ENCODE measurements at places on chromosomes 2 and 18.

GRCh38 chr2:127783101-127783500 is 27.9 kb downstream of the WDR33 start:
- no peak for DNase-seq

- no peak for DNase-seq
Observed at GRCh38 chr2:221649051-221649775, 77.1 kb upstream of the EPHA4 start.

- no peak for DNase-seq
Observed at GRCh38 chr2:145593991-145594614, 1074.2 kb upstream of the ZEB2 start.

DNA sequence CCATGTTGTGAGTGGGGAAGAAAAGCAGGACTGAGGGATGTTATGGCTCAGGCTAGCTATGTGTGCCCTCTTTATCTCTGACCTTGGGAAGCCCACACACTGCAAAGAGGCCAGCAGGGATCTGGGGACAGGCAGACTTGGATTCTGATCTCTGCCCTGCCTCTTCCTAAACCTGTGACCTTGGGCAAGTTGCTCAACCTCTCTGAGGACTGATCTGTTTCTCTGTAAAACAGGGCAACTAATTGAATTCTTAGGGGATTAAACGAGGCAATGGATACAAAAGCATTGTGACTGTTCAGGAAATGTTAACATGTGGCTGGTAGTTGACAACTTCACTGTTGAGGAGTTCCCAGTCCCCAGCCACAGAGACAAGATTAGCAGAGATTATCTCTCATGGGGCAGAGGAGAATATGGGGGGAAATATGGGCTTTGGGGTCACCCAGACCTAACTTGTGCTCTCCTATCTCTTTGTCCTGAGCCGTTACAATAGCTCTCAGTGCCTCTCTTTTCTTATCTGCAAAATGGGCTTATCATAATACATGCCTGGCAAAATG is 184.7 kb upstream of the GLI2 start:
- no peak for DNase-seq

DNA sequence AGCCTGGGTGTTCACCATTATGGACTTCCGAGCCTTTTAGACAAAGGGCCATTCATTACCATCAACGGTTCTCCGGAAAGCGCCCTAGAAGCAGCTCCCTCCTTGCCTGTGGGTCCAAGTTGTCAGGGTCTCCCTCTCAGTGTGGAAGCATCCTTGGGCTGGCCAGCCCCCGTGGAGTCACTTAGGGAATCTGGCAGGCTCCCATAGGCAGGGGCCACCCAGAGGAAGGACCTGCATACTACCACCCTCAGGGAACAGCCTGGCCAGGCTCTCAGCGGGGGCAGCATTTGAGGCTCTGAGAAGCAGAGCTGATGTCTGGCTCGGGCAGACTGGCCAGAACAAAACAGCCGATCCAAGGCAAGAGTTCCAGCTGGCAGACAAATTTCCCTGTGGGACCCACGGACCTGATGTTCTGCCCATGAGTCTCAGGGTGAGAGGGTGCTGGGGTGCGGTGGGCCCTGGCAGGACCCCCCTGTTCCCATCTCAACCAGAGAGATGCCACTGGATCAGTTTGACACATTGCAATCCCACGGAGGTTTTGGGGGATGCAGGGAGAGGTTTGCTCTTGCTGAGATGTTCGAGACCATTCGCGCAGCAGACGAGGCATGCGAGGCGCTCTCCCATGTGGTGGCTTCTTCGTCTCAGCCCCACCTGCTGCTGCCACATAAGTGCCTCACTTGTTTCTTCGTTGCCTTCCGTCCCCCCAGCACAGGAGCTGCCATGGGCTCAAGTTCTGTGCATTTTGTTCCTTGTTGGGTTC is 56.9 kb downstream of the ACKR3 start:
- DNase-seq, result no peak

DNA sequence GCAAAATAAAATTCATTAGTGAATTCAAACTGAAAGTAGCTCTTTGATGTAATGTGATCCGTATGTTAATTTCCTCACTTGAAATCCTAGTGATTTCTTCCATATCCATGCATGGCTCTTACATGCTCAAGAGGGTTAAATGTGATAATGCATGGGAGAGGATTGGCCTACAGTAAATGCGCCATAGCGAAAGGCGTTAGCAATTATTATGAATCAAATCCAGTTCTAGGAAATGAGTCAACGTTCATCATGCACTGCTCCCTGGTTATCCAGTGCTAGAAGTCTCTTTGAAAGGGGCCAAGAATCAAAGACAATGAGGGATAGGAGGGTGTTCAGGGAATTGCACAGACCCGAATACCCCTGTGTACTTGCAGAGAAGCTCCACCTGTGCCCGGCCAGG is 101.4 kb upstream of the RASGRP3 start:
- no peak for DNase-seq

DNA sequence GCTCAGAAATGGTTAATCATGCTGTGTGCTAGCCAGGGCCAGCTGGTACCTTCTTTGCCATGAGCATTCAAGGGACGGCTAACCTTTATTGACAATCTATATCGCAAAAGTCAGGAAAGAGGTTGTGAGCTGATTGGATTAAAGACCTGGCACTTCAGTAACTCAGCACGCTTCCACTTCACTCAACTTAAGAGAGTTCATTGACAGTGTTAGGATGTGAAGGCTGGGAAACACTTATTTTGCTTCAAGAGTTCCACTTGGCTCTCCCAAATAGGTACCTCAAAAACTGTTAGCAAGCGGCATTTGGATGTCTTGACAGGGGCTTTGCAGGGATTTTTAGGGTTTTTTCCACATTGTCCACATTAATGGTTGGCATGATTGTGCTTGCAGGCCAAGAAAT is 25.1 kb upstream of the TXNDC2 start:
- DNase-seq, result no peak

DNA sequence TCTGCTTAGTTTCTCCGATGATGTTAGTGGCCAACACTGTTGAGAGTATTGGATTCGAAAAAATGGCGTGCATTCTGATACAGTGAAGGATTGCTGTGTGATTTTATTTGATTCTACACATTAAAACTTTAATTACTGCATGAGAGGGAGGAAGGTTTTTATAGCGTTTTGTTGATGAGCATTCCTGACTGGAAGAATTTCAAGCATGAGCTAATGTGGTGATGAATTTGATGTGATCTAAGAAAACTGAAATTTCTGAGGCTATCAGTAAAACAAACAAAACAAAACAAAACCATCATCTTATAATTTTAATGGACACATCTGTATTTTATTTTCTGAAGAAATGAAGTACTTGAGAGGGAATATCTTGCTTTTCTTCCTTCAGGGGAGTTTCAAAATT is 59.6 kb downstream of the ITGB6 start:
- DNase-seq, result no peak

Data from stimulated activated CD8-positive, alpha-beta memory T cell treated with anti-CD3 and anti-CD28 coated beads, Interleukin-12 subunit alpha, Interleukin-12 subunit beta, amount 100 ng/mL, for 1 hour (primary cell).